ENCODE measurements at places on chromosomes 1 and 21.

DNA sequence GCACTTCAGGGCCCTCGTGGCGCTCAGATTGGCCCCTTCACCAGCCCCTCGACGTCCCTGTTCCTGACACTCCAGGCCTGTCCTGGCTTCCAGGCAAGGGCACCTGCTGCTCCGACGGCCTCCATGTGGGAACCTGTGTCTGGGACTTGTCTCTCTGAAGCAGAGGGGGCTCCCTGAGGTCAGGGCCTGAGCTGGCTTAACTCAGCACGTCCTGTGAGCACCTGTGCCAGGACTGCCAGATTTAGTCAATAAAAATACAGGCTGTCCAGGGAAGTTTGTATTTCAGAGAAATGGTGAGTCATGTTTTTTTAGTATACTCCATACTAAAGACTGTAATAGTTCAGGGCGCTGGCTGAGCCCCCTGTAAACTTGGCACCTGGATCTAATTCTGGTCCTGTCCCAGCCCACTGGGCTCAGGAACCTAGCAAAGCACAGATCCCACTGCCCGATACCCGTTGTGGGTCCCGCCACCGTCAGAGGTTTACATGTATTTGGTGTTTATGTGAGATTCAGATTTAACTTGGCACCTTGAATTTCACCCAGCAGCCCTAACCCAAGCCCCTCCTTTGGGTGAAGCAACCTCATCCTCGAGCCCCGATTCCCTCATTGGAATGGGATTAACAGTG, 109.9 kb upstream of the IFFO2 start:
- no peak for DNase-seq

DNA sequence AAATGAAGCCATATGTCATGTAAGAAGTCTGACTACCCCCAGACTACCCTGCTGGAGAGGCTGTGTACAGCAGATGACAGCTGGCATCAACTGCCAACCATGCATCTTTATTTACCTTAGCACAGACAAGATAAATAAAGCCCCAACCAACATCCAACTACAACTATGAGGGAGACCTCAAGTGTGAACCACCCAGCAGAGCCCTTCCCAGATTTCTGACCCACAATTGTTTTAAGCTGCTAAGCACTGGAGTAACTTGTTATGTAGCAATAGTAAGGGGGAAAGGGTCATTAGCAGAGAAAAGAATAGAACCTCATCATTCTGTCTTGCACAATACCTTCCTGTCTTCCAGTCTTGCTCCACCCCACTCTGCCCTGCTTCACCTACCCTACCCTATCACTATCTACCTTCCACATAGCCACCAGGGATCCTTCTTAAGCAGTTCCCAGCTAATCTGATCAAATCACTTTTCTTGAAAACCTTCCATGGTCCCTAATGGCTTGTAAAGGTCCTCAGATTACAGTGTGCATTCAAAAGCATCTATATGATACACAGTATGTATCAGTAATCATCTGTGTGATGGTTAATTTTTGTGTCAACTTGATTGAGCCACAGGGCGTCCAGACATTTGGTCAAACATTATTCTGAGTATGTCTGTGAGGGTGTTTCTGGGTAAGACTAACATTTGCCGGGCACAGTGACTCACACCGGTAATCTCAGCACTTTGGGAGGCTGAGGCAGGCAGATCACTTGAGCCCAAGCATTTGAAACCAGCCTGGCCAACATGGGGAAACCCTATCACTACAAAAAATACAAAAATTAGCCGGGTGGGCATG, 19.6 kb upstream of the RBM15 start:
- DNase-seq: peak; percentile 63

DNA sequence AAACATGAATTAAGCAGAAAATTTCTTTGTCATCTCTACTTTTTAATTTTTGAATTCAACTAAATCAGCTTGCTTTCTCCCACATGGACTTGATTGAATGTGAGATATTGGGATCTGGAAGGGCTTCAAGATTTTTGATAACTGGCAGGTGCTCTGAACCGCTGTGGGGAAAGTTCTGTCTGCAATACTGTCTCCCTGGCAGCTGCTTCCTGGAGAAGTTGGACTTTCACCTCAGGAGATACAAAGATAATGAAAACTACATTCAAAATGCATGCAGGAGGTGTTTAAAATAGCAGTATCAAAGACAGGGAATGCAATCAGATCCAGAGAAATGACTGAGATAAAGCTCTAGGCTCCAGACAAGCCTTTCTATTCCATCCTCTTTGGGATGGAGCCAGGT, 338.3 kb downstream of the NEGR1 start:
- DNase-seq: no peak

DNA sequence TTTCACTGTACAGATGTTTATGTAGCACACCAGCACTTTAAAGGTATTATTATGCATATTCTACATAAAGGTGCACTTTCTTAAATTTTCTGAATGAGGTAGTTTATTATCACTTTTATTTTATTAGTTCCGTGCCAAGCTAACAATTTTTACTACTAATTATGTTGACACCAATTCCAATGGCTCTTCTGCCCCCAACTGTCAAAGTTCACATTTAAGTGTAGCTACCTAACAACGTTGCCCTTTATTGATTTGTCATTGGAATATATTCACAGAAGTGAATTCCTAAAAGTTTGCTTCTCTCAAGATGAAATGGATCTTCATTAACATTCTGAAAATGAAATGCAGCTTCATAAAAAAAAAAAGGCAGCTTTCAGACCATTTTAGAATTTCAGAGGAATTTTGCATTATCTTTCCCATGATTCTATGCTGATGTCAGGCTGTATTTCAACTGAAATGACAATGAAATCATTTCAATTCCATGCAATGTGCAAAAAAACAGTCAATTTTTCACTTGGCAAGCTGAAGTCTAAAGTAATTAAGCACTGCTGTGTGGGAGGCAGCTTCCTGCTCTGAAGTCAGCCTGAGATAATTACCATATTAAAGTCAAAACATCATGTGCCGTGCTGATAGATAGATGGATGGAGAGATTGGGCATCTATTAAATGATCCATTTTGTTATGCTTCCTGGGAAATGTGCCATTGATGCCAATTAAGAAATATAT, 229.2 kb downstream of the TTLL7 start:
- no peak for DNase-seq

DNA sequence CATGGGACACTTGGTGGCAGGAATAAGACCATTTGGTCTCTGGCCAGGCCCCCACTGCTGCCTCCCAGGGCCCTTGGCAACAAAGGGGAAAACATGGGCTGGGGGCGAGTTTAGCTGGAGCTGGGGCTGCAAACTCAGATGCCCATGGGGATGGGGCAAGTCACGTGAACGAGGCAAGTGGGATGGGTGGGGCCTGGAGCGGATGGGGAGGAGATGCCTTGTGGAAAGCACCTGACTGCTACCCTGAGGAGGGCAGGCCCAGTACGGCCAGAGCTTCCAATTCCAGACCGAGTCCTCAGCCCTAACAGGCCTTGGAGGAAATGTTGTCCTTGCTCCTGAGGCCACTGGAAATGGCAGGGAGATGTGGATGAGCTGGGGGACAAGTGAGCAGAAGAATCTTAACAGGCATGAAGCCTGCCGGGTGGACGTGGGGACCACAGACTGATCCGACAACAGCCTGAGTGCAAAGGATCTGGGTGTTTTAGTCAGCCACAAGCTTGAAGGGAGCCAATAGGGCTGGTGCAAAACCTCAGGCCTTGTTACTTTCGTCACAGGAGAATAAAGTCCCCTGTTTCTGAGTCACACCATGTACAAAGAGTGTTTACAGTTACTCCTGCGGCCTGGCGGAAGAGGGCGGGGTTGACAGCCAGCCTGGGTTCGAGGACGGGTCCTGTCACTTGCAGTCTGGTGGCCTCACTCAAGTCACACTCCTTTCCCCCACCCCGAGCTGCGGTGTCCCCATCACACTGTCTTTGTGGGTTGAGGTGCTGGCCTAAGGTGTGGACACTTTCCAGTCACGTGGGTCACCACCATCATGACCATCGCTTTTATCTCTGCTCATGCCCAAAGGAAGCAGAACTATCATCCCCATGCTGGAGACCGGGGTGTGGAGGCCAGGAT, 19.1 kb downstream of the RUNX3 start:
- DNase-seq: peak; percentile 95

DNA sequence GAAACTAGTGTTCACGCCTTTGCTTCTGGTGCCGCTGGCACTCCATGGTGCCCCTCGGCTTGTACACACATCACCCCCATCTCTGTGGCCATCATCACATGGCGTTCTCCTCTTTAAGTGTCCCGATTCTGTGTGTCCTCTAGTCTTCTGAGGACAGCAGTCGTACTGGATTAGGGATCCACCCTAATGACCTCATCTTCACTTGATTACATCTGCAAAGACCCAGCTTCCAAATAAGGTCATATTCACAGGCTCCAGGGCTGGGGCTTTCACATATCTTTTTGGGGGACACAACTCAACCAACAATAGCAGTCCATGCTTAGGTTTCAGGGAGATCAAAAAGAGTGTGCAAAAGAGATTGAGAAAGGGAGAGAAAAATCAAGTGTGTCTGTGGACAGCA, 64.9 kb downstream of the HLCS start:
- DNase-seq: no peak

DNA sequence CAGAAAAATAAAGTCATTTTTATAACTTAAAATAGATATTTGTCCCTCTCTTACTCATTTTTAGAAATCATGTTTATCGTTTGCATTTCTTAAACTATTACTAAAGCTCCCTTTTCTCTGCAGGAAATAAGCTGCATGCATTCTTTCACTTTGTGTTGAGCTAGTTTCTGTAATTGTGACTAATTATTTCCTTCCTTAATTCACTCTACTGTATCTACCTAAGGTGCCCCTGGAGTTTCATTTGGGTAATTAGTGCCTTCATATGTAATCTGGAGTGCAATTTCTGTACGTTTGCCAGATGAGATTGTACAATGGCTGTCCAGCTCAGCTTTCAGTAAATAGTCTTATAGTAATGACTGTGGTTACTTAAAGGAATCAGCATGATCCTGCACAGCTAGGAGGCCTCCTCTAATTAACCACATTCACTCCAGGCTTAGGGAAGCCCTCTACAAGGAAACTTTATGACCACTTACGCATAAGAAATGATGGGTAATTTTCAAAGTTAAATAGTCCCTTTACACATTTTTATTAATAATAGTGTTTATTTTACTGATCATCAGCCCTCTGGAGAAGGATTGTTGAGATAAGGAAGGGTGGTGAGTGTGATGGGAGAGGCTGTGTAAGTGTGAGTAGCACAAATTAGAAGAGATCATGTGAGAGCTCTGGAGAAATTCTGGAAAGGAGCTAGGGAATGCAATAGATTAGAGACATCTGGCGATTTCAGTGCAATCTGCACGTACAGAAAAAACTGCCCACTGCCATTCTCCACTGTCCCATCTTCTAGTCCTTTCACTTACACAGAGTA, 86.8 kb downstream of the LRRC8C start:
- peak; percentile 75 for DNase-seq

All from MV-4-11 (cell line).